Chondrocyte (in vitro differentiated cells): ENCODE measurements at places on chromosomes 2 and 18. TPM values are rescaled to one million over a fixed set of nuclear protein-coding genes. Genes with fewer than 3 reads are reported as not detected.

C2orf66 gene
- total RNA-seq = 0.89 TPM in 1 of 3 replicates, not detected in the others

CRYGD gene
- not detected in 3 replicates for total RNA-seq

FSHR gene
- not detected in 3 replicates for total RNA-seq

- no peak overlapping the region for H3K4me3 ChIP-seq
- H3K27ac ChIP-seq = peak overlapping the region; percentile 83
- no peaks in the 10 kb centered on the region for H3K27me3 ChIP-seq
Measured at GRCh38 chr2:112092286-112093041, 37.4 kb downstream of the TMEM87B start.

GRCh38 chr2:95389245-95390119 lies 13.0 kb upstream of the FAHD2A start:
- peaks cover 9% of the 10 kb centered on the region for H3K4me1 ChIP-seq
- no peak for DNase-seq
- H3K4me3 ChIP-seq = no peak overlapping the region
- H3K27me3 ChIP-seq = peaks cover 3% of the 10 kb centered on the region
- no peak overlapping the region for H3K27ac ChIP-seq

DNA sequence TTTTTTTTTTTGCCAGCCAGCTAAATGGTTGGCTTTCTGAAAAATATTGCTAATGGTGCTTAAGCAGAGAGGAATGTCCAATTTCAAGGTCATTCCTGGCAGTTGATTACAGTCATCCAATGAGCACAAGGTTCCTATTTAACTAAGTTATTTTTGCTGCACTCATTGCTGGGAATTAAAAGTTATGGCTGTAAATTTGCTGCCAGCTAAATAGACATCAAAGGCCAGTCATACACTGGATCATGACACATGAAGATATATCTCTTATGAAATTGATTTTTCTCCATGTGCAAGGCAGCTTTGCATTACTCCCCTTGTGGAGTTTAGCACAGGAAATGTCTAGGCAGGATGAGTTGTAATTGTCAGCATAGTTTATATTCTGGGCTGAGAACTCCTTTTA lies 1898.4 kb upstream of the CELF4 start:
- no peak overlapping the region for H3K4me3 ChIP-seq
- no peak for DNase-seq
- no peaks in the 10 kb centered on the region for H3K4me1 ChIP-seq
- no peaks in the 10 kb centered on the region for H3K36me3 ChIP-seq
- no peak overlapping the region for H3K27ac ChIP-seq

DNA sequence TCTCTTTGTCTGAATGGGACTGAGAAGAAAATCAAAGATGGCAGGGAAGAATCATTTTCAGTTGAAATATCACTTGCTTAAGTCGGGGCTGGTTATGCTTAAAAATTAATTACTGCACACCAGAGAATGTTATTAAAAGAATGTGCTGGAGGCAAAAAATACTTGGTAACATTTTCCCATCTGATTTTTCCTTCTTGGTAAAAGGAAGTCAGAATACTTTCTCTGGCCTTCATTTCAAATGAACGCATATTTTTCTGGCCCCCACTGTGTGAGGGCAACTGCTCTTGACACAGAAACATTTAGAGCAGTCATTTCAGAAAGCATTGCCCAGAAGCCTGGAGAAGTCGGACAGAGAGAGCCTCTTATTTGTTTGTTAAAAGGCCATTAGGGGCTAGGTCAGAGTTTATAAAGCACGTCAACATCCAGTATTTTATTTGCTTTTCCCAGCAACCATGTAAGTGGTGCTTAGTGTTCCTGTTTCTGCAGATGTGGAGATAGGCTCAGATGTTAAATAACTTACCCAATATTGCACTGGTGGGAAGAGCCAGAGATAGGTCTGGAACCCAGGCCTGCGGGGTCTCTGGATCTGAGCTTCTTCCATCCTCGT lies 32.9 kb upstream of the LYPD6B start:
- H3K27me3 ChIP-seq = no peaks in the 10 kb centered on the region
- DNase-seq = no peak

- peaks cover 5% of the 10 kb centered on the region for H3K4me1 ChIP-seq
- H3K27me3 ChIP-seq = peaks cover 22% of the 10 kb centered on the region
Measured at GRCh38 chr2:209323738-209324137, 100.1 kb upstream of the MAP2 start.

- no peak overlapping the region for H3K27ac ChIP-seq
- H3K27me3 ChIP-seq = no peaks in the 10 kb centered on the region
- H3K4me3 ChIP-seq = no peak overlapping the region
- H3K4me1 ChIP-seq = peaks cover 12% of the 10 kb centered on the region
- no peaks in the 10 kb centered on the region for H3K36me3 ChIP-seq
Measured at GRCh38 chr2:17373041-17373440, 145.2 kb downstream of the RAD51AP2 start.

DNA sequence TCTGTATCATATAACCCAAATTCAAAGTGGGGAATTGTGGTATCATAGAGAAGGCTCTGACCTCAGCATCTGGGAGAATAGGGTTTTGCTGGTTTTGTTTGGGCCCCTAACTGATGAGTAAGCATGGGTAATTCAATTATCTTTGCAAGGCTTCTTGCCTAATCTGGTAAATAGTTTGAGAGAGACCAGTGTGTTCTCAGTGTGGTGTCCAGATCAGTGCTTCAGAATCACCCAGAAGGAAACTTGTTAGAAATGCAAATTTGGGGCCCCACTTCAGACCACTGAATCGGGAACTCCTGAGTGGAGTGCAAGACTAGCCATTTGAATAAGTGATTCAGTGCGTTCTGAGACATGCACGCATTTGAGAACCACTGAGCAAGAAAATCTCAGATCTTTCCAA lies 282.7 kb downstream of the EPHA4 start:
- H3K27ac ChIP-seq = no peak overlapping the region
- H3K27me3 ChIP-seq = no peaks in the 10 kb centered on the region
- no peak for DNase-seq
- H3K4me3 ChIP-seq = no peak overlapping the region
- peaks cover 13% of the 10 kb centered on the region for H3K4me1 ChIP-seq
- no peaks in the 10 kb centered on the region for H3K36me3 ChIP-seq

DNA sequence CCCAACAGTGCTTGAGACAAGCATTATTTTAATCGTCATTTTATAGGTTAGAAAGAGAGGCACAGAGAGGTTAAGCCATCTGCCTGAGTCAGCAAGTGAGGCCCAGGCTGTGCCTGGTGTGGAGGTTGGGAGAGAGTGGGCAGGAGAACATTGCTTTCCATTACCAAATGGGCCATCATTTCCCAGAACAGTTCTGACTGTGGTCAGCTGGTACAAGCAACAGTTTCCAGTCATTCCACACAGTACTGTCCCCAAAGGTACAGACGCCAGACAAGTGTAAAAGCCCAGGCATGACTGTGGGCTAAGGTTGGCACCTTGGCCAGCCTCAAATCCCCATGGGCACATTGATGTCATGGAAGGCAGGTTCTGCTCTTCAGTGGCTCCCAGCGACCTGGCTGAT lies 98.2 kb upstream of the LCLAT1 start:
- no peak overlapping the region for H3K4me3 ChIP-seq
- H3K4me1 ChIP-seq = no peaks in the 10 kb centered on the region
- peaks cover under 1% of the 10 kb centered on the region for H3K36me3 ChIP-seq
- no peak overlapping the region for H3K27ac ChIP-seq
- DNase-seq = no peak

DNA sequence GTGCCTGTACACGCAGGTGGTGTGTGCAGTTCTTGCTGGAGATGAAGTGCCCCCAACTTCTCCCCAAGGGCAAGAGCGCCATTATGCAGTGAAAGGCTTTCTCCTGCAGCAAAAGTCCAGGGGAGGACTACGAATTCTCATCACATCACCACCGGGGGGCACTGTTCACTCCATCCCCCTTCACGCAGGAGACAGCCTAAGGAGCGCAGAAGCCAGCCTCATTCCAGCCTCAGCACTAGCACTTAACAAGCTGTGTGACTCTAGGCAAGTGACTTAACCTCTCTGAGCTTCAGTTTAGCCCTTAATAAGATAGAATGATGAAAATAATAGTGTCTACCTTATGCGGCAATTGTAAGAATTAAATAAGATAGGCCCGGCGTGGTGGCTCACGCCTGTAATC lies 32.3 kb downstream of the DNMT3A start:
- DNase-seq = no peak
- H3K4me3 ChIP-seq = no peak overlapping the region
- peaks cover 2% of the 10 kb centered on the region for H3K36me3 ChIP-seq

DNA sequence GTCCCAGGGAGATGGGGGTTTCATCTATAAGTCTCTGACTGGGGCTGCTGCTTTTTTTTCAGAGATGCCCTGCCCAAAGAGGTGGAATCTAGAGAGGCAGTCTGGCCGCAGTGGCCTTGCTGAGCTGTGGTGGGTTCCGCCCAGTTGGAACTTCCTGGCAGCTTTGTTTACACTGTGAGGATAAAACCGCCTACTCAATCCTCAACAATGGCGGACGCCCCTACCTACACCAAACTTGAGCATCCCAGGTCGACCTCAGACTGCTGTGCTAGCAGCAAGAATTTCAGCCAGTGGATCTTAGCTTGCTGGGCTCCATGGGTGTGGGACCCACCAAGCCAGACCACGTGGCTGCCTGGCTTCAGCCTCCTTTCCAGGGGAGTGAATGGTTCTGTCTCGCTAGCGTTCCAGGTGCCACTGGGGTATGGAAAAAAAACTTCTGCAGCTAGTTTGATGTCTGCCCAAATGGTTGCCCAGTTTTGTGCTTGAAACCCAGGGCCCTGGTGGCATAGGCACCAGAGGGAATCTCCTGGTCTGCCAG lies 152.6 kb upstream of the CYP26B1 start:
- H3K4me3 ChIP-seq = no peak overlapping the region
- DNase-seq = no peak
- H3K36me3 ChIP-seq = peaks cover 11% of the 10 kb centered on the region

- no peaks in the 10 kb centered on the region for H3K27me3 ChIP-seq
- no peaks in the 10 kb centered on the region for H3K36me3 ChIP-seq
- no peak overlapping the region for H3K27ac ChIP-seq
- peaks cover 28% of the 10 kb centered on the region for H3K4me1 ChIP-seq
- DNase-seq = peak; percentile 38
- H3K4me3 ChIP-seq = no peak overlapping the region
Measured at GRCh38 chr18:46171331-46171730, 67.1 kb downstream of the HAUS1 start.

GRCh38 chr2:219527076-219527394 lies 12.8 kb downstream of the ASIC4 start:
- no peak overlapping the region for H3K27ac ChIP-seq
- no peak for DNase-seq
- peaks cover 2% of the 10 kb centered on the region for H3K4me1 ChIP-seq
- H3K36me3 ChIP-seq = no peaks in the 10 kb centered on the region
- H3K27me3 ChIP-seq = peaks cover 41% of the 10 kb centered on the region
- no peak overlapping the region for H3K4me3 ChIP-seq

DNA sequence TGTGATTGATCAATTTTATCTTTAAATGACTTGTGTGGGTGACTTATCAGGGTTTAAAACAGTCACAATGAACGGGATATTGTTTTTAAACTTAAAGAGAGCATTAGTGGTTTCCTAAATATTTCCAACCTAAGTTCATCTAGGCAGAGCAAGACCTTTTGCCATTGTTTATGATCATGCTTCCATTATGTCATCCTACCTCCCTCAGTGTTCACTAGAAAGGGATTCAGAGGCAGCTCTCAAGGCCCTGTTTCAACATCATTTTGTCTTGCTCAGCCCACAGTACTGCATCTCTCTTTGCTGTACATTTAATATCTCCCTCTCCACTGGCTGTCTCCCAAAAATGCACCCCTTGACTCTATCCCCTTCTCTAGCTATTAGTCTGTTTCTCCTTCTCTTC lies 21.5 kb upstream of the PELI1 start:
- H3K27me3 ChIP-seq = no peaks in the 10 kb centered on the region
- no peaks in the 10 kb centered on the region for H3K4me1 ChIP-seq
- DNase-seq = no peak
- H3K27ac ChIP-seq = no peak overlapping the region

- H3K4me3 ChIP-seq = no peak overlapping the region
- no peak for DNase-seq
- no peaks in the 10 kb centered on the region for H3K27me3 ChIP-seq
- H3K36me3 ChIP-seq = peaks cover 42% of the 10 kb centered on the region
- H3K27ac ChIP-seq = no peak overlapping the region
- peaks cover 6% of the 10 kb centered on the region for H3K4me1 ChIP-seq
Measured at GRCh38 chr2:159953136-159953823, 109.1 kb downstream of the PLA2R1 start.

DNA sequence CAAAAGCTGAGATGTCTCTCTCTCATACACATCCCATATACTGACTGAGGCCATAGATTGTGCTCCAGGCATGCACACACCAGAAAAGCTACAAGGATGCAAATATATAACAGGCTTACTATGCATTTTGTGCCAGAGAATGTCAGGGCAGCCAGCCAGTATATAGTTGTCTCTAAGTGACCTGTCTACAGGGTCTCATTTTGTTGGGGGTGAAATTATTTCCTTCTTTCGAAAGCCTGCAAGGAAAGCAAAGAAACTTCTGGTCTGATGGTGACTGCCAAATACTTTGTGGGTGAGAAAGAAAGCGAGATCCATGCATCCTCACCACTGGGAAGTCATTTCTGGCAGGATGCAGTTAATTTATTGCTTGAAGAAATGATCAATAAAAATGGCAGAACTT lies 70.2 kb downstream of the CDCA7 start:
- no peaks in the 10 kb centered on the region for H3K36me3 ChIP-seq
- DNase-seq = no peak
- peaks cover 8% of the 10 kb centered on the region for H3K27me3 ChIP-seq
- H3K27ac ChIP-seq = no peak overlapping the region

GRCh38 chr18:6737833-6738232 lies 8.3 kb downstream of the ARHGAP28 start:
- peak overlapping the region; percentile 32 for H3K27ac ChIP-seq
- no peak overlapping the region for H3K4me3 ChIP-seq
- H3K27me3 ChIP-seq = no peaks in the 10 kb centered on the region
- no peak for DNase-seq
- peaks cover 75% of the 10 kb centered on the region for H3K4me1 ChIP-seq
- H3K36me3 ChIP-seq = no peaks in the 10 kb centered on the region

DNA sequence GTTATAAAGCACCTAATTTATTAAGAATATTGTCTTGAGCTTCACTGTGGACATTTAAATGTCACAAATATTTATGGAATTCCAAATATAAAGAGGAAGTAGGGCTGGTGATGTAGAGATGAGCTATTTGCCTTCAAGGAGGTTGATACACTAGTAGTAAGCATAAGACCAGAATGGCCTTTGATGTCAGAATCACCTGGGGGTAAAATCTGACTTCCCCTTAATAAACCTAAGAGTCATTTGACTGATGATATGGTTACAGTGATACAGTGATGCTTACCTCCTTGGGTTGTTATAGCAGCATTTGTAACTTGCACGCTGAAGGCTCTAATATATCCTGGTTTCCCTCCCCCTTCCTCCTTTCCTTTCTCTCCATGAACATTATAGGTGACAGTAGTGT lies 143.7 kb downstream of the CERS6 start:
- peaks cover 2% of the 10 kb centered on the region for H3K36me3 ChIP-seq
- H3K27me3 ChIP-seq = no peaks in the 10 kb centered on the region
- DNase-seq = no peak
- no peak overlapping the region for H3K4me3 ChIP-seq
- no peak overlapping the region for H3K27ac ChIP-seq

DNA sequence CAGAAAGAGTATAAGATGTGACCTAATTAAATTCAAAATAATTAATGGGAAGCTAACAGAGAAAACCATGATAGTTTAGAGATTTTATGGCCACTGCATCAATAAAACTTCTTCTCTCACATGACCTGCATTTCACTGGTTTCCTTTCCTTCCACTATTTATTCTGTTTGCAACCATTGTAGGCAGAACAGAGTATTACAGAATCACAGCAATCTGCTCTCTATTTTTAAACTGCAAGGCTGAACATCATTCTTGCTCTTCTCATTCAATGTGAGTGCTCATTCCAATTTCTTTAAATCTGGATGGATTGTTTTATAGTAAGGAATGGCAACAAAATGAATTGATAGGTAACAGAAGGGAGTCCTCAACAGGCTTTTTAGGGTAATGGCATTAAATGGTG lies 715.5 kb upstream of the RAB6C start:
- no peak for DNase-seq
- H3K27ac ChIP-seq = no peak overlapping the region
- no peak overlapping the region for H3K4me3 ChIP-seq
